Thyroid gland (tissue), 4 donors: ENCODE measurements at places on chromosomes 1 and 21. TPM values are rescaled to one million over a fixed set of nuclear protein-coding genes. Genes with fewer than 3 reads are reported as not detected.

Gene MFAP2
- 6.0 TPM for total RNA-seq

Gene OR10K1
- not detected for total RNA-seq

Gene OR2L8
- total RNA-seq: 1.0 TPM

Gene SYTL1
- 12.4 TPM for total RNA-seq

Gene SMPDL3B
- 24.2 TPM for total RNA-seq

Gene SLC19A1
- 15.5 TPM for total RNA-seq

Gene COL8A2
- 10.2 TPM for total RNA-seq

Gene PTPRU
- 22.7 TPM for total RNA-seq

DNA sequence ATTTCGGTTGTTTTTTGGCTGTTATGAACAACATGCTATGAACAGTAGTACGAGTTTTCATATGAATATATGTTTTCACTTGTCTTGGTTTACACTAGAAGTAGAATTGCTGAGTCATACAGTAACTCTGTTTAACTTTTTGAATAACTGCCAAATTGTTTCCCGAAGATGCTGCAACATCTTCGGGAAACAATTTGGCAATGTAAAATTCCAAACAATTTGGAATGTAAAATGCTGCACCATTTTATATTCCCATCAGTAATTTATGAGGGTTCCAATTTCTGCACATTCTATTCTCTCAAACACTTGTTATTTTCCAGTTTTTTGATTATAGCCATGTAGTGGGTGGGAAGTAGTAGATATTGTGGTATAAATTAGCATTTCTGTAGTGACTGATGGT is 11.6 kb downstream of the PCBP3 start:
- no peak for DNase-seq

DNA sequence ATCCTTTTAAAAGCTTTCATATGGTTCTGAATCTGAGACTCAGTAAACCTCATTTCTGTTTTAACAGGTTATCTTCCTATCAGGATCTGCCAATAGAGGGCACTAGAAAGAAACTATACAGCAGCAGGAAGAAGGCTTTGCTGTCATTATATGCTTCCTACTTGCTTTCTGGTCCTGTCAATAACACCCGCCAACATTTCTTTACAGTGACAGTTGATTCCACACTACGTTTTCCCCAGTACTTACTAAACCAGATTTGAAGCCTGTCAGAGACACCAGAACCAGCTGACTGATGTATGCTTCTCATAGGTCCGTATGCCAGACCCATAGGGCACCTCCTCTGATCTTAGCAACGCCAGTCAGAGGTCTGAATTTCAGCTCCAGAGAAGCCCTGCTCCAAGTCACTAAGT is 341.0 kb upstream of the NEGR1 start:
- peak; percentile 7 for DNase-seq

DNA sequence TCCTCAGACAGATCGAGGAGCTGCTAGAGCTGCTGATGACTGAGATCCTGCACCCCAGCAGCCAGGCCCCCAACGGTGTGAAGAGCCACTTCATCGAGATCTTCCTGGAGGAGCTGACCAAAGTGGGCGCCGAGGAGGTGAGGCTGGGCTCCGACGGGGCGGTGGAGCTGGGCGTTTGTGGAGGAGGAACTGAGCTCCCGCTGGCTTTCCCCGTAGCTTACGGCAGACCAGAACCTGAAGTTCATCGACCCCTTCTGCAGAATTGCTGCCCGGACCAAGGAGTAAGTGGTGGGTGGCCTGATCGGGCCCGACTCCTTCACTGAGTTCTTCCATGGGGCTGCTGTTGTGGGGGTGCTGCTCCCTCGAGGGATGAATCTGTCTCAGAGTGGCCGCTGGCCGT is 8.0 kb downstream of the RRP1 start:
- no peak for DNase-seq

DNA sequence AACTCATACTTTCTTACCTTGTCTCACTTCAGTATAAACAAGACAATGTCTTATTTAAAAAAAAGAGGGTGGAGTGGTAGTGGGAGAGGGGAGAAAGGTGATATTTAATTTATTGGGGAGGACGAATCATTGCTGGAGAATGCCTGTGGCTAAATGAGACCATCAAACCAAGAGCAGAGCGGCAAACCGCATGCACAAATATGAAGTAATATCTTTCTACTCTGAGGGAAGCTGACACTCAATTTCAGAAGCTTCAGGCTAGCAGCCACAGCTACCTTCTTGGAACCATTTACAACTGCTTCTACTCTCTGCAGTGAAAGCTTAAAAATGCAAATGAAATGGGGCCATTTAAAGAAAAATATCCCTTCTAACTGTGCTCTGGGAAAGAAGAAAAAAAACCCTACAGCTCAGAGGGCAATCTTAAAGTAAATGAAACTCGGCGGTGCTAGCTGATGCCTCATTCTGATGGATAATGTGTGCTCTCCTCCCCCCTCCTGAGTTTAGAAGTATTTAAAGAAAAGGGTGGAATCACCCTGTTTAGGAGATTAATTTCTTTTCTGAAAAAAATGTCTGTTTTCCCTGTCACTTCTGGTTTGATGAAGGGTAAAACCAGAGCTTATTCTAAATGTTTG is 178.2 kb upstream of the CAMK1G start:
- no peak for DNase-seq

GRCh38 chr21:39489380-39489924 is 37.7 kb downstream of the SH3BGR start:
- no peak for DNase-seq

GRCh38 chr1:161351482-161351881 is 16.2 kb downstream of the CFAP126 start:
- no peak for DNase-seq

GRCh38 chr1:204516180-204516879 is at the start of gene MDM4:
TSS of gene MDM4 (plus strand) at chr1:204516406. CDS start at chr1:204525519, 9,113 bp downstream.
- DNase-seq: peak; percentile 93

- no peak for DNase-seq
Measured at GRCh38 chr1:40799351-40799867, 15.8 kb downstream of the KCNQ4 start.

- no peak for DNase-seq
Measured at GRCh38 chr1:74869702-74870101, 136.8 kb downstream of the TYW3 start.

- no peak for DNase-seq
Measured at GRCh38 chr21:23394458-23394857, 2212.8 kb downstream of the MRPL39 start.

DNA sequence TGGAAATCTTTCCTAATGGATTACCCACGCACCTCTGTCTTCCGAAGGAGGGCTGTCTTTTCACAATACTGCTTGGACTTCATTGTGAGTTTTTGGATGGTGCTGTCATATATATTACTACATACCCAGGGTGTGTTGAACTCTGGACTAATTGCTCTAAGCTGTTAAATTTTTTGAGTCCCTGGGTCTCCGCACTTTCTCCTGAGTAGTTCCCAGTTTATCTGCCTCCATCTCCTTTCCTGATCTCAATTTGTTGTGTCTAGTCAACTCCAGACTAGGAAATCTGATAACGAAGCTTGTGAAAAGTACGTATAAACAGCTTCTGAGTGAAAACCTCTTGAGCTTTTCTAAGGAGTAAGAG is 211.1 kb downstream of the ROR1 start:
- no peak for DNase-seq

- DNase-seq: no peak
Measured at GRCh38 chr1:171984850-171985485, 143.7 kb downstream of the DNM3 start.

GRCh38 chr1:82597649-82598048 is 796.9 kb downstream of the ADGRL2 start:
- DNase-seq: no peak
